ENCODE measurements at places on chromosomes 4 and X. TPM values are rescaled to one million over a fixed set of nuclear protein-coding genes. Genes with fewer than 3 reads are reported as not detected.

The NLGN4X gene
- polyA plus RNA-seq, result 0.11 TPM

The KCND1 gene
- 0.84 TPM for polyA plus RNA-seq

The NLGN3 gene
- polyA plus RNA-seq, result 0.33 TPM

The LNX1 gene
- 6.1 TPM for polyA plus RNA-seq

The PRKG2 gene
- 0.68 TPM for polyA plus RNA-seq

The TMEM144 gene
- 2.4 TPM for polyA plus RNA-seq

The STAP1 gene
- polyA plus RNA-seq, result 0.21 TPM

The ADH1B gene
- 61.9 TPM for polyA plus RNA-seq

The SSX1 gene
- not detected for polyA plus RNA-seq

DNA sequence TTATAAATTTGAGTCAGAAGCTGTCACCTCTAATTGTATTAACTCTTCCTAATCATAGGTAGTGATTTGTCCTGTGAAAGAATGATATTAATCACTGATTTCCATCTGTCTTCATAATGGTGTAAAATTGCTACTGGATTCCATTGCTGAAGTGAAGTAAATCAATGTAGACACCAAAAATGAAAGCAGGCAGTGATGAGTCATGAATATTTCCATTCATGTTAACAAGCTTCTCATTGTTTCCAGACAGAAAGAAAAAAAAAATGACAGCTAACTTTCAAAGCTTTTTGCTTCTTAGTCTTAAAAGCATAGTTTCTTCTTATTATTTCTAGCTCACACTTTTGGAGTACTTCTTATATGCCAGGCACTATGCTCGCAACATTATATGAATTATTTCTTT lies 21.5 kb downstream of the FAM114A1 start:
- no peak overlapping the region for H3K4me3 ChIP-seq
- H3K27ac ChIP-seq, result no peak overlapping the region
- no peaks in the 10 kb centered on the region for H3K27me3 ChIP-seq
- DNase-seq, result no peak
- no peaks in the 10 kb centered on the region for H3K36me3 ChIP-seq
- peaks cover 7% of the 10 kb centered on the region for H3K4me1 ChIP-seq

DNA sequence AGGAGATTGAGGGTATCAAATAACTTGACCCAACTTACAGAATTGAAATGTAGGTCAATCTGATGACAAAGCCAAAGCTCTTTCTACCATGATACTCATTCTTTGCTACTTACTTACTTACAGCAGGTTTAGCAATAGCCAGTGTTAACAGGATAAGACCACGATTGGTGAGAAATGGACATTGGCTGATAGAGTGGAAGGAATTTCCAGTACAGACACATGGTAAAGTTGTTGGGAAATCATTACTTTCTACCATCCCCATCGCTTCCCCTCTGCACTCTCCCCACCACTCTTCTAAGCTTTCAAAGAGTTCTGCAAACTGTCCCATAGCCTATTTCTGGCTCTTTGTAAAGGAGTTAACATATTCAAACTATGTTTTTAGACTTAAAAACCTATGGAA lies 119.7 kb downstream of the CHRNA9 start:
- H3K4me3 ChIP-seq, result no peak overlapping the region
- DNase-seq, result no peak
- H3K27me3 ChIP-seq, result no peaks in the 10 kb centered on the region
- no peaks in the 10 kb centered on the region for H3K36me3 ChIP-seq

GRCh38 chr4:90546114-90546513 lies 418.9 kb downstream of the CCSER1 start:
- no peaks in the 10 kb centered on the region for H3K4me1 ChIP-seq
- no peak overlapping the region for H3K4me3 ChIP-seq
- no peak overlapping the region for H3K27ac ChIP-seq
- no peaks in the 10 kb centered on the region for H3K27me3 ChIP-seq
- no peak for DNase-seq
- H3K36me3 ChIP-seq, result no peaks in the 10 kb centered on the region

- no peak overlapping the region for H3K4me3 ChIP-seq
- H3K27ac ChIP-seq, result no peak overlapping the region
- H3K27me3 ChIP-seq, result no peaks in the 10 kb centered on the region
- H3K36me3 ChIP-seq, result no peaks in the 10 kb centered on the region
- no peak for DNase-seq
These were observed 16.0 kb downstream of the ANXA3 start for GRCh38 chr4:78567500-78568060.

DNA sequence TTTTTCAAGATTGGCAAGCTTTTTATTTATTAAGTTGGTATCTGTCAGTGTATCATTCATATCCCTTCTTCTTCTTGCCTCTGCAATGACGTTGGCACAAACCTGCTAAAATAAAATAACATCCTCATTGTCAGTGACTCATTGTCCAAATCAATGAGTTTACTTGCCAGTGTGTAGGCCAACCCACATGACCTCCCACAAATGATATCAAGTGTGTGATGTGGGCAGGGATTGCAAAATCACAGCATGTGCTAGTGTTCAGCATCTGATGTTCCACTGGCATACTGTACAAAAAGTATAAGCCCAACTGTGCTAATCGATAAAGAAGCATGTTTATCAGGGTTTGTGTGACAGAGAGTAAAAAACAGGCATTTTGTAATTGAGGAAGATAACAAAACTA lies 25.5 kb downstream of the GPAT3 start:
- no peak overlapping the region for H3K27ac ChIP-seq

- H3K4me1 ChIP-seq, result no peaks in the 10 kb centered on the region
- no peaks in the 10 kb centered on the region for H3K36me3 ChIP-seq
- no peak for DNase-seq
- H3K4me3 ChIP-seq, result no peak overlapping the region
- no peak overlapping the region for H3K27ac ChIP-seq
- no peaks in the 10 kb centered on the region for H3K27me3 ChIP-seq
These were observed 431.8 kb downstream of the BCOR start for GRCh38 chrX:39665830-39666518.

DNA sequence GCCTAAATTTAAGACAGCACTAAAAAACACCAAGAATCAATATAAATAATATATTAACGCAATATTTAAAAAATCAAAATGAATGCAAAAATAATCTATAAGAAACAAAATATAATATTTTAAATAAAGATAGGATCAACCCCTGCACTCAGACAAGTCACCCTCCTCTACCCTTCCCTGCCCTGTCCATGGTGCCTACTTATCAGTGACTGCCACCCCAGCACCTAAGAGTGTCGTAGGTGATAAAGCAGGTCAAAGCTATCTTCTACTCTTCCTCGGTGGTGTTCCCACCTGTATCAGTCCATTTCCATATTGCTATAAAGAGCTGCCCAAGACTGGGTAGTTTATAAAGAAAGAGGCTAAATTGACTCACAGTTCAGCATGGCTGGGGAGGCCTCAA lies 251.9 kb downstream of the STIM2 start:
- H3K27me3 ChIP-seq, result no peaks in the 10 kb centered on the region
- no peak overlapping the region for H3K27ac ChIP-seq
- H3K36me3 ChIP-seq, result no peaks in the 10 kb centered on the region
- DNase-seq, result no peak

- no peak for DNase-seq
- no peaks in the 10 kb centered on the region for H3K4me1 ChIP-seq
- no peaks in the 10 kb centered on the region for H3K27me3 ChIP-seq
- no peak overlapping the region for H3K27ac ChIP-seq
- no peak overlapping the region for H3K4me3 ChIP-seq
These were observed 85.0 kb upstream of the MYOZ2 start for GRCh38 chr4:119050527-119051090.

GRCh38 chrX:29662759-29663503 lies 552.4 kb upstream of the MAGEB2 start:
- H3K36me3 ChIP-seq, result no peaks in the 10 kb centered on the region
- no peak overlapping the region for H3K4me3 ChIP-seq
- no peaks in the 10 kb centered on the region for H3K27me3 ChIP-seq
- no peaks in the 10 kb centered on the region for H3K4me1 ChIP-seq

DNA sequence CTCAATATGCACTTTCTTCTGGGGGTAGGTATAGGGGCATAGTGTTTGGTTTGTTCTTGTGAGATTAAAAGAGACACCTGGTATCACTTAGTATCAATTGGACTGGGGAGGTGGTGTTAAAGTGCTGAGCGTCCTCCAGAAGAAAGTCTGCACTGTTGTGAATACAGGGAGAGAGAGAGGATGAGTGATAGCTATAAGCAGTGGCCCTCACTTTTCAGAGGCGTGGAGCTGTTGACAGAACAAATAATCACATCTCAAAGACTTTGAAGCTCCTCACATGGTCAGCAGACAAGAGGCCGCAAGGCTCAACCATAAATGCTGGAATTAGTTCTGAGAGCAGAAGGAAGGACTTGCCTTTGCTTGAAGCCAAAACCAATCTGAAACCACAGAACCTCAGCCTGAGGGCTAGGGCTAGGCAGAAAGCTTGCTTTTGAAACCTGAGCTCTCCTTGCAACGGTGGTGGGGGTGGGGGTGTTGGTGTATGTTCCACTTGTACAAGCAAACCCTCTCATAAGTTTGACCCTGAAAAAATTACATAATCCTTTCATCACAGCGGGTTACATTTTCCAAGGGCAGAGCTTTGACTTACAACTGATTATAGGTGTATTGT lies 123.2 kb upstream of the SCML1 start:
- no peak overlapping the region for H3K4me3 ChIP-seq
- H3K4me1 ChIP-seq, result no peaks in the 10 kb centered on the region
- no peaks in the 10 kb centered on the region for H3K27me3 ChIP-seq

- peaks cover 23% of the 10 kb centered on the region for H3K36me3 ChIP-seq
- H3K27me3 ChIP-seq, result no peaks in the 10 kb centered on the region
- DNase-seq, result no peak
- no peak overlapping the region for H3K27ac ChIP-seq
- no peak overlapping the region for H3K4me3 ChIP-seq
- H3K4me1 ChIP-seq, result no peaks in the 10 kb centered on the region
These were observed 34.9 kb downstream of the POLR2B start for GRCh38 chr4:57013543-57014120.

DNA sequence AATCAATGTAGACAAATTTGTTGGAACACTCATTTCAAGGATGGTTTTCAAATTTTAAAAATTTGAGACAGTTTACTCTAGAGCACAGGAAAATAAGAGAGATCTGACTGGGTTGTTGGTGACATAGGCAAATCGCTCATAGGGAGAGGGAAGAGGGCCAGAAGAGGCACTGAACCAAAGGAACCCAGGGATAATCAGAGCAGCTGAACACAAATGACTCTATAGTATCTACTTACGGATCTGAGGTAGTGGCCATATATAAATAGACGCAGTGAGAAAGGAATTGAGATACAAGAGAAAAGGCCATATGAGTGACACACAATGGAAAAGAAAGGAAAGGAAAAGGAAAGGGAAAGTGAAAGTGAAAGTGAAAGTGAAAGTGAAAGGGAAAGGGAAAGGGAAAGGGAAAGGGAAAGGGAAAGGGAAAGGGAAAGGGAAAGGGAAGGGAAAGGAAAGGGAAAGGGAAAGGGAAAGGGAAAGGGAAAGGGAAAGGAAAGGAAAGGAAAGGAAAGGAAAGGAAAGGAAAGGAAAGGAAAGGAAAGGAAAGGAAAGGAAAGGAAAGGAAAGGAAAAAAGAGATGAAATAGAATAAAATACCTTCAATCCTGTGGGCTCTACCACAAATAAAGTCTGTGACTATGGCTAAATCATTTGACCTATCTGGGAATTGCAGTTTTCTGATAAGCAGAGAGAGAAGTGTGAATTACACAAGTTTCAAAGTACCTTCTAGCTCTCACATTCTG lies 759.2 kb downstream of the DMD start:
- H3K4me3 ChIP-seq, result no peak overlapping the region
- no peaks in the 10 kb centered on the region for H3K27me3 ChIP-seq
- no peak for DNase-seq
- no peaks in the 10 kb centered on the region for H3K36me3 ChIP-seq
- H3K27ac ChIP-seq, result no peak overlapping the region

GRCh38 chr4:112951362-112952312 lies 97.8 kb upstream of the ANK2 start:
- no peaks in the 10 kb centered on the region for H3K36me3 ChIP-seq
- H3K27me3 ChIP-seq, result no peaks in the 10 kb centered on the region
- no peak overlapping the region for H3K27ac ChIP-seq
- H3K4me3 ChIP-seq, result no peak overlapping the region
- no peak for DNase-seq

- H3K27me3 ChIP-seq, result no peaks in the 10 kb centered on the region
- peak overlapping the region; percentile 59 for H3K4me3 ChIP-seq
- H3K4me1 ChIP-seq, result peaks cover 9% of the 10 kb centered on the region
- H3K27ac ChIP-seq, result peak overlapping the region; percentile 92
- H3K36me3 ChIP-seq, result no peaks in the 10 kb centered on the region
These were observed 551 bp downstream of the NPNT start for GRCh38 chr4:105895583-105896460.

- no peaks in the 10 kb centered on the region for H3K4me1 ChIP-seq
- H3K36me3 ChIP-seq, result no peaks in the 10 kb centered on the region
- H3K27me3 ChIP-seq, result no peaks in the 10 kb centered on the region
- DNase-seq, result no peak
- no peak overlapping the region for H3K27ac ChIP-seq
These were observed 136.1 kb upstream of the STIM2 start for GRCh38 chr4:26724534-26724933.

DNA sequence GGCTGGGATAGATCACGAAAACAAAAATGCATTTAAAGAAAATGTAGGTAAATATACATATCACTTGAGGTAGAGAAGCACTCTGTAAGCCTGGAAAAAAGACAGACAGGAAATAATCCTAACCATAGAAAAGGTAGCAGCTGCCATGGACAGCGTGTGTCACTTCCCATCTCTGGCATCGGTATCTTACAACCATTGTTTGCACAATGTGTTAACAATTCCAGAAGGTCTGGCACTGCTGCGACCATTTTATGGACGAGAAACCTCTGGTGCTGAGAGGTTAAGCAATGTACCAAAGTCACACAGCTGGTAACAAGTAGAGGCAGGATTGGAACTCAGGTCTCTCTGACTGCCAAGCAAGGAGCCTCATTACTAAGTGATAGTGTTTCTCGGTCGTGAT lies 1.7 kb upstream of the MTNR1A start:
- H3K36me3 ChIP-seq, result no peaks in the 10 kb centered on the region
- no peak for DNase-seq
- no peaks in the 10 kb centered on the region for H3K4me1 ChIP-seq

DNA sequence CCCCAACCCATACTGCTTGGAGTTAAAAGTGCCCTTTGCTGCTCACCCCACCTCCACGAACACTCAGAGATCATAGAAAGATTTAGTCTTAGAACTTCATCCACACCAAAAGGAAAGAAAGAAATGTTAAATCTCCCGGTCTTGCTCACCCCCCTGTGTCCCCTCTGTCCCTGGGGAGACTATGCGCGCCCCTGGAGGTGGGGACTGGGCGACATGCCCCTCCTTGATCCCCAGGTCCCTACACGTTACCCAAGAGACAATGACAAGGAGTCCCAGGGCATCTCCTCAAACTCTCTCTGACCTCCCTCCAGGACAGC lies 620 bp downstream of the ITM2A start:
- H3K4me1 ChIP-seq, result no peaks in the 10 kb centered on the region
- H3K27ac ChIP-seq, result no peak overlapping the region
- no peak overlapping the region for H3K4me3 ChIP-seq
- peaks cover 5% of the 10 kb centered on the region for H3K27me3 ChIP-seq
- no peak for DNase-seq
- no peaks in the 10 kb centered on the region for H3K36me3 ChIP-seq

DNA sequence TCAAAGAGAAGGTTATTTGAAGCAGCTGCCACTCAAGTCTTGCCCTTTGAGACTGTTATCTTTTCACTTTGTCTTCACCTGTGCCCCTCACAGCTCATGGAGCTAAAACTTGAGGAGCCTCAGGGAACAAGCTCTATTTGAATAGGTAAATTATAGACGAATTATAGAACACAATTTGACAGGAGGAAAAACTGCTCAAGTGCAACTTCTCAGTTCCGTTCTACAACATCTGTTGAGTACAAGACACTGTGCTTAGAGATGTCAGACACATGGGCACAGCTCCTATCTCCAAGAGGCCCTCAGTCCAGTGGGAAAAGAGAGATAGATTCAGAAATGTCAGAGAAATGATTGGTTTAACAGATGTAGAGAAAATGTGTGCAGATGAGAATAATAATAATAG lies 5.1 kb downstream of the PPP1R2C start:
- H3K27me3 ChIP-seq, result no peaks in the 10 kb centered on the region
- no peak for DNase-seq
- H3K4me3 ChIP-seq, result no peak overlapping the region
- H3K36me3 ChIP-seq, result no peaks in the 10 kb centered on the region
- no peaks in the 10 kb centered on the region for H3K4me1 ChIP-seq
